ENCODE measurements at places on chromosomes 12 and 14.

- DNase-seq = no peak
These were observed 148.2 kb downstream of the ADGRD1 start for GRCh38 chr12:131101703-131102492.

- DNase-seq = no peak
These were observed 38.5 kb downstream of the CCDC60 start for GRCh38 chr12:119373001-119373400.

GRCh38 chr14:93980456-93981201, 4.3 kb upstream of the ASB2 start:
- no peak for DNase-seq

- DNase-seq = no peak
These were observed 49.0 kb upstream of the PTGR2 start for GRCh38 chr14:73802431-73803188.

DNA sequence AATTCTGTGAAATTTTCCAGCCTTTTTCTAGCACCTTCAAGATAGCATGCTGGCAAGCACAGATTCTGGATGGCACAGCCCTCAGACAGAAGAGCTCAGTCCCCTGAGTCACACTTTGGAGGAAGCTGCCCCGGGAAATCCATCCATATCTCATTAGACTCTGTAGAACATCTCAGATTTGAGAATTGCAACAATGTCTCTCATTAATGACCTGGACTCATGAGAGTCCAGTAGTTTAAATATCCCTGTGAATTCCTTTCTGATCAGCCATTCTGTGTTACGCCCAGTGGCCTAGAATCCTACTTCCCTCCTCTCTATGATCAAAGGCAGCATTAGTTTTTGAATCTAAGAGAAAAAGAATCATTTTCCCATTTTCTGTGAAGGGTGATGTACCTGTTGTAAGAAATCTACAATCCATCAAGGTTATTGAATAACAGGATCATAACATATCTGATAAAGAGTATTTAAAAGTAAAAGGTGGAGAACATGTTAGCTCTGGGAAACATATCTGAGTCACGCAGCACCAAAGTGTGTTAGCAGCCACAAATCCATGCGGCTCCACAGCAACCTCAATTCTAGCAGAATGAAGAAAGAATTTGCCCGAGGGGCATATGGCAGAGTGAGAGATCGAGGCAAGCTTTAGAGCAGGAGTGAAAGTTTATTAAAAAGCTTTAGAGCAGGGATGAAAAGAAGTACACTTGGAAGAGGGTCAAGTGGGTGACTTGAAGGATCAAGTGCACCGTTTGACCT, 855.6 kb upstream of the TMEM132C start:
- no peak for DNase-seq

Measured in NCI-H1930 (cell line).